Stimulated activated CD8-positive, alpha-beta memory T cell treated with anti-CD3 and anti-CD28 coated beads, Interleukin-7, amount 100 ng/mL, for 1 hour (primary cell): ENCODE measurements at places on chromosomes 16 and 17.

- no peak for DNase-seq
Observed at GRCh38 chr17:75228305-75228704, 22.8 kb downstream of the NUP85 start.

GRCh38 chr16:81879625-81880024 lies 100.5 kb downstream of the PLCG2 start:
- DNase-seq, result no peak

- DNase-seq, result no peak
Observed at GRCh38 chr17:74618451-74618850, 5.1 kb downstream of the CD300E start.

DNA sequence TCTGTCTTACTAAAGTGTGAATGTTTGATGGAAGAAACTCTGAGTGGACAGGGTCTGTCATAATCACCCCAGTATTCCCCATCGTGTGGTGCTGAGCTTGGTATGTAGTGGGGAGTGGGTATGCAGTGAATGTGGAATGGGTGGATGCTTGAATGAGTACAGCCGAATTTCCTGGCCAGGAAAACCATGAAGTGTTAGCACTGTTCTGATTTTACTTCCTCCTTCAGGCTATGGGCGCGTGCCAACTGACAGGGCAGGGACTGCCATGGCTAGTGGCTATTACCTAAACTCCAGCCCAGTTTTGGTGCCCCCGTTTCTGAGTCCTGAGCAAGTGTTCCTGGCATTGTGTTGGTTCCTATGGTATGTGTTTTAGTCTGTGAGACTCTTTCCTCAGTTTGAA lies 48.6 kb downstream of the PRKCA start:
- no peak for DNase-seq

DNA sequence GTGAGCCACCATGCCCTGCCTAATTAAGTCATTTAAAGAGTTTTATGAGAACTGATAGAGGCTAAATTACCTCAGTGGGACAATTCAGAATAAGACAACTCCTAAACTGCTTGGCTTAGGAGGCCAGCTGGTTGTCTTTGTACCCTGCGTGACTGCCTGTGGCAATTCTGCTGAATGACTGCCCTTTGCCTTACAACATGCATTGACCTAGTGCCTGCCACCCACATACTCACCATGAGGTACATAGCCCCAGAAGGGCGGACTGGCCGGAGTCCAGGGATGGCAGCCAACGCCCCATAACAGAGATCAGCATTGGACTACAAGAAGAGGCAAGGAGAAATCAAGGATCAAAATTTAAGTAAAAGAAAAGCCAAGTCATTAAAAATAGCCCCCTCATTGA lies 7.3 kb downstream of the TAT start:
- no peak for DNase-seq

DNA sequence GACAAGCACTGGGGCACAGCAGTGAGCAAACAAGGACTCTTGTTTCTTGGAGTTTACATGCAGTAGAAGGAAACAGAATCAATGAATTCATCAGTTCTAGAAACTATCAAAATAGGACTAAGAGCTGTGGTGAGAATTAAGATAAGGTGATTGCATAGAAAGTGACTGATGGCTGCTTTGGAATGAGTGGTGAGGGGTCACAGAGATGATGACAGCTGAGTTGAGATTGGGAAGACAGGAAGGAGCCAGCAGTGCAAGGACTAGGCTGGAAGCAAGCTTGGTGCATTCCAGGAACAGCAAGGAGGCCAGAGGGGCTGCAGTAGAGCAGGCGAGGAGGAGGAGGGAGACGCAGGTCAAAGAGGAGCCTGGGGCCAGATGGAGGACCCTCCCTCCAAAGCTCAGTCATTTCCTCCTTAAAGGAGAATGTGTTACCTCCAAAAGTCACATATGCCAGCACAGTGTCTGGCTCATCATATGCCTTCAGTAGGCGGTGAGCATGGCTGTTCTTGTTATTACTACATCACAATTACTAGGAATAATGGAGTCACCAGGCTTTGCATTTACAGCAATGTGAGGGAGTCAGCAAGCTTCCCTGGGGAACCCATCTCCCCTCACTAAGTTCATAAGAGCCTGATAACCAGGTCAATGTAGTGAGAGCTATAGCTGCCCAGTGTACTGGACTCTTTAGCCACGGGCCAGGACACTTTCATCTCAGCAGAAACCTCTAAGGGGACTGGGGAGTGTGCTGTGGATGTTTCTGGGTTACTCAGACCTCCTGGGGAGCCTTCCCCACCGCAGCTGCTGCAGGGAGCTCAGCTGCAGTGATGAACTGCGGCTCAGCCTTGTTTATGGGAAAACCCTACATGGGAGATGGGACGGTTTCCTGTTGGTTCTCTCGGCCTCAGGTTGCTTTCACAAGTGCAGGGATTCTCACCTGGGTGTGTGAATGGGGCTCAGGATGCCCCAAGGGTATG lies 157.2 kb downstream of the SEC14L1 start:
- DNase-seq, result no peak

DNA sequence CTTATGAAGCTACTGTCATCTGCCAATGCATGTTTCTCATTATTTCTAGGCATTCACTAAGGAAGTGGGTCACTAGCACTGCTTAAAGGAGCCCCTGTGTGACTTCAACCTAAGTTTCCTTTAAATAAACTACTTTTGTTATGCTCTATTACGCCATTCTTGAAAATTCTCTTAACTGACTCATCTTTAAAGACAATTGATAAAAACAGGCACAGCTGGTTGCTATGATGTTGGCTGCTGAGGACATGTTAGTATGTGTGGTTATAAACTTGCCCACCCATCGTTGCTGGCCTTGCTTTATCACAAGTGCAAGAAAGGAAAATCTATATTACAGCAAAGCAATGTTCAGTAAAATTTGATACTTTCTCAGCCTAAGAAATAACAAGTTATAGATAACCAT lies 75.8 kb upstream of the CNTNAP4 start:
- no peak for DNase-seq

DNA sequence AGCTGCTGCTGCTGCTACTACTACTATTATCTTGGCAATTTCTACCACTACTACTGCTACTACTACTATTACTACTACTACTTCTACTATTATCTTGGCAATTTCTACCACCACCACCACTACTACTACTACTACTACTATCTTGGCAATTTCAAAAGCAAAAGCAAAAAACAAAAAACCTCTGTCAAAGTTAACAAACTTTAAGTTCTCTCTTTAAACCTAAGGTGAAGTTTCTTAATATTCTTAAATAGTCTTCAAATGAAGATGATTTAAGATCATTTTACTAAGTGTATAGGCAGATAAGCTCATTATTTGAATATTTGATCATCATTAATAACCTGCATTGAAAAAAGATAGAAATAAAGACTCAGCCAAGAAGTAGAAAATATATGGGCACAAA lies 118.5 kb downstream of the BRIP1 start:
- no peak for DNase-seq

DNA sequence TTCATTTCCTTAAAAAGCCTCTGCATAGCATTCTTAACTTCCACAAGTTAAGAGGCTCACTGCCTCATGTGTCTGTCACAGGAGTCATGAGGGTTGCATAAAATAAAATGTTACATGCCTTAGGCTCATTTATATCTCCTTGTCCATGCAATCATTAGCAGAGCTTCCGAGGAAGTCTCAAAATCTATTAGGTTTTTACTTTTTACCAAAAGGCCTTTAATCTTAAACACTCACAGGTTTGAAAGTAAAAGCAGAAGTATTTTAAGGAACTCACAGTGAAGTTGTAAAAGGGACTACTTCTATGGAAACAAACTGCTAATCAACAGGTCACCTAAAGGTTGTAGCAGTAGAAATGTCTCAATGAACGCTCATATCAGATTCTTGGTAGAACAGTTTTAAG lies 5.2 kb upstream of the ATP6V0A1 start:
- no peak for DNase-seq

DNA sequence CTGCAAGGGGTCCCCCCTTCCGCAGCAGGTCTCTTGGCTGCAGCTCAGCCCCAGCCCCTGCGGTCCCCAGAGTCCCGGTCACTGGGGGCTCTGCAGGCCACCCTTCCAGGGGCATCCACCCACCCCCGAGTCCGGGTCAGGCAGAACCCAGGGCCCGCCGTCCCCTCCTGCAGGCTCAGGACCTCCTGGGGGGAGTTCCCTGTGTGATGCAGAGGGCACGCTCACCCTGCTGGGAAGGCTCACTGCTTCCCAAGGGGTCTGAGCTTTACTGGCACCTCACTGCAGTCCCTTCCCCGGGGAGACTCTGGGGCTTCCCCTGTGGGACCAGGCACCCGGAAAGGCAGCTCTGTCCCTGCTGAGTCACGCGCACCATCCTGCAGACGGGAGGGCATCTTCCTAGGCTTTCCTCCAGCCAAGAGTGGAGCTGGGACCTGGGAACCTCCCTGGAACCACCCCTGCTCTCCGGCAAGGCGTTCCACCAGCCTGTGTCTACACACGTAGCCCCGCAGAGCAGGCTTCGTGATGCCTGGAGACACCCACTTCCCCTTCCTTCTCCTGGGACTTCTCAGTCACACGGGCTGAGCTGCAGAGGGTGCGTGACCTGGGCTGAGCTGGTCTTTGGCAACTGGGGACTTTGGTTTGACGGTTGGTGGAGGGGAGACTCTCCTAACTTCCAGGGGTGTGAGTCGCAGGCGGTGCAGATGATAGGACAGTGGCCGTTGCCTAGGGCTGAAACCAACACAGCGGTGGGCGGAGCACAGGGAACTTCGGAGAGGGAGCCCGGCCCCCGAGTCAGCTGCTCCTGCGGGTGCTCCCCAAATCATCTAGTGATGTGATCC lies 23.4 kb downstream of the SLC25A10 start:
- no peak for DNase-seq

GRCh38 chr17:52147872-52148271 lies 10.6 kb downstream of the CA10 start:
- no peak for DNase-seq

GRCh38 chr16:30355954-30356308 lies 823 bp upstream of the CD2BP2 start:
- DNase-seq, result no peak

DNA sequence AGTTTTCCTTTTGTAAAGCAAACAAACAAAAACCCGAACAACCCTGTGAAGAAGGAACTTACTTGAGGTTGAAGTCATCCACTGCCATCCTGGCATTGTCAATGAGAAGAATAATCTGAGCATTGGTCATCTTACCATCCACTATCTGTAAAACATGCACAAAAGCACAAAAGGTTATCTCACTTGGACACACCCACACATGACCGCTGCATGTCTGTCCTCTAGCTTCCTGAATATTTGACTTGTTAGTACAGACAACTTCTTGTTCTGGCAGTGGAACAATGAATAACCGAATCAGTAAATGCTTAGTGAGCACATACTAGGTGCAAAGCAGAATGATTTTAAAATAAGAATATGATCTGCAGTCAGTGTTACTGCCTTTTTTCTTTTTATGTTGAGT lies 6.1 kb downstream of the KRT23 start:
- DNase-seq, result no peak

DNA sequence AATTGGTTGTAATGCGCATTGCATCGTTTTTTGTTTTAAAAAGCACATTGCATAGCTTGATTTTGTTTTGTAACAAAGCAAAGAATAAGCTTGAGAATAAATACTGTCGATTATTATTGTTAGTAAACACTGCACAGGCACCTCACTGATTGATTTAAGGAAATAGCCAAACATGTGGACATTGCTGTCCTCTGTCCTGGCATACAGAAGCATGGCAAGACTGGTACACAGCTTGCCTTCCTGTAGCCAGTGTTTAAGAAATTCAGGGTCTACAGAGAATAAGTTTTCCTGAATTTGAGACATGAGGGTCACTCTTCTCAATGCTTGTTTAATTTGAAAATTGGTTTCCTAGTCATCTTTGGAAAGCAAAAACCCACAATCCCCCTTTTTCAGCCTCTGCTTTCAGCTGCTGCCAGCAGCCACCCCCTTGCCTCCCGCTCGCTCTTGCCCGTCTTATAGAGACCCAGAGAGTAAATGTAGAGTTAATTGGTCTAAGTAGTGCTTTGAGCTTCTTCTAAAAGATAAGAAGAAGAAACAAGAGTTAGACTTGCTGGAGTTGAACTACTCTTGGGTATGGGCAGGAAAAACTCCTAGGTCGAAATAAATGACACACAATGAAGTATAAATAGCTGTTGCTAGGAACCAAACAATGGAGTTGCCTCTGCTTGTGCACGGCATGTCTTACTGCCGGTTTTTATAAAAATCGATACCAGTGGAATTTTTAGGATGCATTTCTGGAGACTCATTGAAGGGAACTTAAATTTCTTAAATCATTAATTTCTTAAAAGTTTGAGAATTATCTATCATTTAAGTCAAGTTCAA lies 116.6 kb downstream of the MRTFB start:
- no peak for DNase-seq

DNA sequence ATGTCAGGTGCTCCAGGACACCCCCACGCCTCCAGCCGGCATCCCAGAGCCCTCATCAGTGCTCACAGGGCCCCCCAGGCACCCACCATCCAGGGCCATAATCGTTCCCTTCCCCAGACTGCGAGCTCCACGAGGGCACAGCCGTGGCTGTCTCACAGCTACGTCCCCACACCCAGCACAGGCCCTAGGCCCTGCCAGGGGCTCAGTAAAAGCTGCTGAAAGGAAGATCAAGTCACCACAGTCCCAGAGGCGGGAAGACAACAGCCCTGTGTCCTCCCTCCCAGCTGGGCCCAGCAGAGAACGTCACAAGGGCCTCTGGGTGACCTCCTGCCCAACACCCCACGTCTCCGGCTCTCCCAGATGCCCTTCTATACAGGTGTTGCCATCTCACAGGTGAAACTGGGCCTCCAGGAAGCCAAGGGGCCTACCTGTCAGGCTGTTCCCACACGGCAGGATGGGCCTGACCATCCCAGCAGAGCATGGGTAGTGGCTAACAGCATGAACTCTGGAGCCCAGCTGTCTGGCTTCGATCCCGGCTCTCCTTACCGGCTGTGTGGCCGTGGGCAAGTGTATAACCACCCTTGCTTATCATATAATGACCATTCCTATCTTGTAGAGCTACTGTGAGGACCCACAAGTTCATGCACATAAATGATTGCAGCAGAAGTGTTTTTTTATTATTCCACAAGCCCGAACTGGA lies 17.9 kb downstream of the ARL2BP start:
- DNase-seq, result no peak

DNA sequence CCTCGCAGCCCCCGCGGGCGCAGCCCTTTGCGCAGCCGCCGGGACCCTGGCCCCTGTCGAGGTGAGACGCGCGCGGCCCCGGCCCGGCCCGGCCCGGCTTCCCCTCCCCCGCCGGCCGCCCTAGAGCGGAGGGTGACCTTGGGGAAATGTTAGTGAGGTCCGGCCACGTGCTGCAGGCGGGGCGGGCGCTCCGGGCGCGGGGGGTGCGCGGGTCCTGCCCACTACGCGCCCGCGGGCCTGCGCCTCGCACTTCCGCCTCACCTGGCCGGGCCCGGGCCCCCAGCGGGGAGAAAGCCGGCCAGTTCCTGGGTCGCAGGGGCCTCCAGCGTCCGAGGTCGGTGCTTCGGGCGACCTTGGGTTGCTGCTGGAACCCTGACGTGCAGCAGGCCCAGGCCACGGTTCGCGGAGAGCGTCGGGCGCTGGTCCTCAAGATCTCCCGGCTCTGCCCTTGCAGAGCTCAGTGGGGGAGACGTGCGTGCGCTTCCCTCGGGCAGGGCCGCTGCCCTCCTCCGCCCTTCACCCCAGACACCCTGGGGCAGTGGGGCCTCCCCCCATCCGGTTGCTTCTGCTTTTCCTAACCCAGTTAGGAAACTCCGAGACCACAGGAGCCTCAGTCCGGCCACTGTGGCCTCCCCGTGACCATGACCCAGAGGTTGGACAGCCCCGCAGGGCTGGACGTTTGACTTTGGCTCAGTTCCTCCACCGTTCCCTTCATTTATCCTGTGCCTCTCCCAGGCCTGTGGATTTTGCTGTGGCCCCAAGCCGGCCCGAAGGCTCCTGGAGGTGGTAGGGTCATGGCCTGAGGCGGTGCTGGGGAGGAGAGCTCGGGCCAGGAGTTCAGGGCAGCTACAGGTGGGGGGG lies 791 bp downstream of the MCRIP2 start:
- no peak for DNase-seq
